ENCODE measurements at places on chromosomes 1 and 21.
A peak's percentile ranks its signal among the peaks of the same experiment; 100 is the strongest.

- DNase-seq, result no peak
These were observed 179.7 kb downstream of the TNFSF18 start for GRCh38 chr1:172870901-172871606.

DNA sequence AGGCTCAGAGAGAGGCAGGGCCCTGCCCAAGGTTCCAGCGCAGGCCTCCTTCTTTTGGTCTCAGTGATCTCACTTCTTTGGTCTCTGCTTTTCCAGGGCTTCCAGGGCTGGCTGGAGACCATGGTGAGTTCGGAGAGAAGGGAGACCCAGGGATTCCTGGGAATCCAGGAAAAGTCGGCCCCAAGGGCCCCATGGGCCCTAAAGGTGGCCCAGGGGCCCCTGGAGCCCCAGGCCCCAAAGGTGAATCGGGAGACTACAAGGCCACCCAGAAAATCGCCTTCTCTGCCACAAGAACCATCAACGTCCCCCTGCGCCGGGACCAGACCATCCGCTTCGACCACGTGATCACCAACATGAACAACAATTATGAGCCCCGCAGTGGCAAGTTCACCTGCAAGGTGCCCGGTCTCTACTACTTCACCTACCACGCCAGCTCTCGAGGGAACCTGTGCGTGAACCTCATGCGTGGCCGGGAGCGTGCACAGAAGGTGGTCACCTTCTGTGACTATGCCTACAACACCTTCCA lies 7.7 kb downstream of the C1QB start:
- no peak for DNase-seq

DNA sequence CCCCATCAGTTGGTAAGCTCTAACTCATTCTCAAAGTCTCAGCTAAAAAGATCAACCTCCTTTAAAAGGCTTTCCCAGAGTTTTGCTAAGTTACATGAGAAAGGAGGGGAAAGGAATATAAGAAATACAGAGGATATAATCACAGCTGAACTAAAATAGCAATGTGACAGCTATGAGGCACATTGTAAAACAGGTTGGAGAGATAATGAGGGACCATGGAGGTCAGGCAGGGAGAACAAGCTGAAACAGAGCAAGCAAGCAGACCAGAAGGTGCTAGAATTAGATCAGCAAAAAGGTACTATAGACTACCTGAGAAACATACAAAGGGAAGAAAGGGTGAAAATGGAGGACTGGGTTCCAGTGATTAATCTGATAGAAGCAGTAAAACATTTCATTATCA lies 28.5 kb downstream of the GPATCH2 start:
- no peak for DNase-seq

DNA sequence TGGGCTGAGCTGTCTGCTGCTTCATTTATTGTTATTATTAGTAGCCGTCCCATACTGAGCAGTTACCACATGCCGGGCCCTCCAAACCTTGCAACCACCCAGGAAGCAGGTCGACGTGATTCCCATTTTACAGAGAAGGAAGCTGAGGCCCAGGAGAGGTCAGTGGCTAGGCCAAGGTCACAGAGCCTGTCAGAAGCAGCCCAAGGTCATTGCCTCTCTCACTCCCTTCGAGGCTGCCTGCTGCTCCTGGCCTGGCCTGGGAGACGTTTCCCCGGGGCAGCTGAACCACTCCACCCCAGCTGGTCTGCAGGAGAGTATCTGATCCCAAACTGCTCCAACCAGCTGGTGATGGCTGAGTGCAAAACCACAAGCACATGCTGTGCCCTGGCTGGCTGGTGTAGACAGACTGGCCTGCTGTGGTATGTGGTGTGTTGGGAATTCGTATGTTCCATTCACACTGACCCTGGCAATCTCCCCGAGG lies 6.5 kb downstream of the PADI4 start:
- no peak for DNase-seq

- no peak for DNase-seq
These were observed 85.5 kb upstream of the PALMD start for GRCh38 chr1:99560207-99561040.

DNA sequence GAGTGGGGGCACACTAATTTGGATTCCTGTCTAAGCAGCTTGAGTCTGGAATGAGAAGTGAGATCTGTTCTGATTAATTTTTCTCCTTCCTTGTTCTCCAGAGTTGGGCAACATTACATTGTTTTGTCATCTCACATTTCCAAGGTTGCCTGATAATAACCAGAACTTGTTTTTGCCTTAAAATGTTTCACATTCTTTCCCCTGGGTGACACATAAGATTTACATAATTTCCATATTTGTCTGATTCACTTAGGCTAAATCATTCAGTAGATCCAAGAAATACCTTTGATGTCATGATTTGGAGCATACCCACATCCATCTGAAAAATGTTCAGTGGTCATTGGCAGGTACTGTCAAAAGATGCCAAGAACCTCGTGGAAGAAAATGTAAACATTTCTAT lies 60.3 kb downstream of the XCL2 start:
- peak; percentile 94 for DNase-seq

DNA sequence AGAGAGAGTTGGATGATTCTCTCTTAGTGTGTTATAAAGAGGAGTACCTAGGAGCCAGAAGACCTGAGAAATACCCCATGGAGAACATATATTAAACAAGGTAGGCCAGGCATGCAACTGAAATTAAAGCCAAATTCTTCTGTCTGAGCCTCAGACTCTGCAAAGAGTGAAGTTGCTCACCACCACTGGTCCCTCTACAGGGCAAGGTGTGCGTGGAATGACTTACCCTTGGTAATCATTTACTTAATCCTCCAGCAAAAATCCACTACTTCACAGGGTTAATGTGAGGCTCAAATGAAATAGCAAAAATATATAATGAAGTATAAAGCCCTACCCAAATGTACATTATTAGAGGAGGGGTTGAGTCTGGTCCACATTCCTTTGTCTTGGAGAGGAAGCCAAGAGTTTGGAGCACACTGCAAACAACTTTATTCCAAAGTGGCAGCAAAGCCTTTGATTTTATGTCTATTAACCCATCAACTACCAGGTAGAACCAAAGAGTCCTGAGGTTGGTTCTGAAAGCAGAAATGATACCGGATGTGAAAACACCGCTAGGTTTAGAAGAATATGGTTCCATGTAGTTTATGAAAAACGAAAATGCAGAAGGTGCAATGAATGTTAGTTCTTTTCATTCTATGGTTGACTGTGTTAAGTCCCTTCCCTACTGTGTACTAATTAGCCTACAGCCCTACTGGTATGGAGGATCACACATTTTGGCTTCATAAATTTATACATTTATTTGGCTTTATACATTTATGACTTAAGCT lies 8.5 kb downstream of the SSR2 start:
- DNase-seq, result no peak

- no peak for DNase-seq
These were observed 87.5 kb upstream of the KCTD3 start for GRCh38 chr1:215479567-215479966.

DNA sequence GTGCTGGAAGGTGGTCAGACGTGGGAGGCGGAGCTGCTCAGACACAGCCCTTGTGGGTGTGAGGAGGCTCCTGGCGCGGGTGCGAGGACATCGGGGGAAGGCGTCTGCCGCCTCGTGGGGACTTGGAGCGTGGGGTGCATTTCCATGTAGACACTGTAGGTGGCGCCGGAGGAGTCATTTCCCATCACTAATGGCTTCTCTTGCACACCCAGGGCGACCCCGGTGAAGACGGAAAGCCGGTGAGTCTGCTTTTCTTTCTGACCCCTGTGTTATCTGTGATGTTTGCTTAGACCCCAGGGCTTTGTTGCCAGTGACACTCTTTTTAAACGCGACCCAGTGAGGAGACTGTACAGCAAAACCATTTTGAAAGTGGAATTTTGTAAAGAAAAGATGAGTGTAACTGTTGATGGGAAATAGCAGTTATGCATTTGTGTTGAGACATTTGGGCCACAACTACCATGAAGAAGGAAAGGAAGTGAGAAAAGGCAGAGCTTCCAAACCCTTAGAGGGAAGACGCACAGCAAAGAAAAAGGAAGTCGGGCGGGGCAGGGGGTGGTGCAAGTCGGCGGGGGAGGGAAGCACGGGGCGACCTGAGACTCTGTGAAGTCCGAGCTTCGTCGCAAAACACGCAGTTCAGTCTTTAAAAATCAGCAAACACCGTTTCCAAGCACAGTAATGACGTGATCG lies 64.0 kb downstream of the SLC19A1 start:
- DNase-seq, result peak; percentile 57

DNA sequence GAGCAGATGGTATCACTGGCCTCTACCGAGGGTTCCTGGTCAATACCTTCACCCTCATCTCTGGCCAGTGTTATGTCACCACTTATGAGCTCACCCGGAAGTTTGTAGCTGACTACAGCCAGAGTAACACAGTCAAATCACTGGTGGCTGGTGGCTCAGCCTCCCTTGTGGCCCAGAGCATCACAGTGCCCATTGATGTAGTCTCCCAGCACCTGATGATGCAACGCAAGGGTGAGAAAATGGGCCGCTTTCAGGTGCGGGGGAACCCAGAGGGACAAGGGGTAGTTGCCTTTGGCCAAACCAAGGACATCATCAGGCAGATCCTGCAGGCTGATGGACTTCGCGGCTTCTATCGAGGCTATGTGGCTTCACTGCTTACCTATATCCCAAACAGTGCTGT lies 6.1 kb downstream of the SLC25A44 start:
- DNase-seq, result no peak

DNA sequence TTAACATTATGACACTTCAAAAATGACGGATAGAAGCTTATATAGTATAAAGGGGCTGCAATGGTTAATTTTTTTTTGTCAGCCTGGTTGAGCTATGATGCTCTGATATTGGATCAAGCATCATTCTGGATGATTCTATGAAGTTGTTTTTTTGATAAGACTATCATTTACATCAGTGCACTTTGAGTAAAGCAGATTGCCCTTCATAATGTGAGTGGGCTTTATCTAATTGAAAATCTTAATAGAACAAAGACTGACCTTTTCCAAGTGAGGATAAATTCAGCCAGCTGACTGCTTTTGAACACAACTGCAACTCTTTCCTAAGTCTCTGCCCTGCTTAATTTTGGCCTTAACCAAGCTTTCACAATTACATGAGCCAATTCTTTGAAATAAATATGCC lies 1476.2 kb downstream of the NCAM2 start:
- no peak for DNase-seq

DNA sequence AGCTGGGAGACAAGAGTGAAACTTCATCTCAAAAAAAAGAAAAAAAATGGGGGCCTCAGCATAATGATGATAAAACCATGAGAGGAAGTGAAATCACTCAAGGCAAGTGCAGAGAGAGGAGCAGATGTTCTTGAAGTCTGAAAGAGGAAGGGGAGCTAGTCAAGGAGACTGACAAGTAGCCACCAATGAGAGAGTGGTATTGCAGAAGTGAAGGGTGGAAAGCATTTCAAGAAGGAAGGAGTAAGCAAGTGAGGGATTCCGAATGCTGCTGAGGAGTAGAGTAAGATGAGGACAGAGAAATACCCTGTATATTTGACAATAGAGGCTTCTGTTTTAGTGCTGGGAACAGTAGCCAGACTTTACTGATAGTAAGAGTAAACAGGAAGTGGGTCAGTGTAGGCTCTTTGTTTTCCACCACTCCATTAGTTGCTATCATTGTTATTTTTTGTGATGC lies 2.9 kb downstream of the TATDN3 start:
- no peak for DNase-seq

GRCh38 chr1:21911205-21912001 lies 25.7 kb downstream of the HSPG2 start:
- peak; percentile 59 for DNase-seq

- no peak for DNase-seq
These were observed 12.2 kb downstream of the ADSS2 start for GRCh38 chr1:244439391-244440032.

DNA sequence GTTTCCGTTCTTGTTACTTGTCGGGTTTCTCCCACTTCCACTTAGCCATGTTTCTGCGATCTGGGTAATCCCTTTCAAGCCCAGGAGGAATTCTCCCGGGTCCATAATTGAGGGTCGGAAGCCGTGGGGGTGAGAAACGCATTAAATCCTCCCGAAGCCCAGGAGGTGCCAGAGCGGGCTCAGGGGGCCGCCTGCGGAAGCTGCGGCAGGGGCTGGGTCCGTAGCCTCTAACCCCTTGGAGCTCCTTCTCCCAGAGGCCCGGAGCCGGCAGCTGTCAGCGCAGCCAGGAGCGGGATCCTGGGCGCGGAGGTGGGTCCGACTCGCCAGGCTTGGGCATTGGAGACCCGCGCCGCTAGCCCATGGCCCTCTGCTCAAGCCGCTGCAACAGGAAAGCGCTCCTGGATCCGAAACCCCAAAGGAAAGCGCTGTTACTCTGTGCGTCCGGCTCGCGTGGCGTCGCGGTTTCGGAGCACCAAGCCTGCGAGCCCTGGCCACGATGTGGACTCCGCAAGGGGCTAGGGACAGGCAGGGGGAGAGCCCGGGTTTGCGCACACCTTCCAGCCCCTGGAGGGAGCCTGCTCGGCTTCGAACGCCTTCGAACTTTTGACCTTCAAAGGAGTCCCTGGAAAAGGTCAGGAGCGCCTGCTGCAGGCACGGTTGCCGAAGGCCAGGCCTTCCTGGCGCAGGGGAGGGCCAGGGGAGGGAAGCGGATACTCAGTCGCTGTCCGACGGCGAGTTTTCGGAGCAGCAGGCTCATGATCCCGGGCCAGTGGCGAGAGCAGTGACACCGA lies 1.7 kb upstream of the SIM2 start:
- DNase-seq, result no peak

- DNase-seq, result no peak
These were observed 185.0 kb upstream of the KCNK2 start for GRCh38 chr1:214897581-214897980.

DNA sequence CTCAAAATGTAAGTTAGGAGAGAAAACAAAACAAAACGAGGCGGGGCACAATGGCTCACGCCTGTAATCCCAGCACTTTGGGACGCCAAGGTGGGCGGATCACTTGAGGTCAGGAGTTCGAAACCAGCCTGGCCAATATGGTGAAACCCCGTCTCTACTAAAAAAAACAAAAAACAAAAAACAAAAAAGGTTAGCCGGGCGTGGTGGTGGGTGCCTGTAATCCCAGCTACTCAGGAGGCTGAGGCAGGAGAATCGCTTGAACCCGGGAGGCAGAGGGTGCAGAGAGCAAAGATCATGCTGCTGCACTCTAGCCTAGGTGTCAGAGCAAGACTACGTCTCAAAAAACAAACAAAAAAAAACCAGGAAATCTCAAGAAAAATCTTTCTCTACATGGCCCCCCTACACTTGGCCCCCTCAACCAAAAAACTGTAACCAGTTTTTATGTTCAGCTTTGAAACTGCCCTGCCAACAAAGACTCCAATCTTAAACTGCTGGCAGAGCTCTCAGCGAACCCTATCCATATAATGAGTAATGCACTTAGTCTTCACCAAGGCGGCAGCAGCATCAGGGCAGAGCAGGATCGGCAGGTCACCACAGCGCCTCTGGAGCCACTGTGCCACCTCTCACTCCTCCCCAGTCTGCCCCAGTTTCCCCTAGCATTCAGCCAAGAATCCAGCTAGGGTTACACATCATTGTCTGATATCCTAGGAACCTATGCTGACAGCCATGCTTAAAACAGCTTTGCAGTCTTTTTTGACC lies 71.7 kb downstream of the JAK1 start:
- no peak for DNase-seq

Measured in fibroblast of lung (primary cell).